ENCODE measurements at places on chromosomes 5 and 9.
A peak's percentile ranks its signal among the peaks of the same experiment; 100 is the strongest.

DNA sequence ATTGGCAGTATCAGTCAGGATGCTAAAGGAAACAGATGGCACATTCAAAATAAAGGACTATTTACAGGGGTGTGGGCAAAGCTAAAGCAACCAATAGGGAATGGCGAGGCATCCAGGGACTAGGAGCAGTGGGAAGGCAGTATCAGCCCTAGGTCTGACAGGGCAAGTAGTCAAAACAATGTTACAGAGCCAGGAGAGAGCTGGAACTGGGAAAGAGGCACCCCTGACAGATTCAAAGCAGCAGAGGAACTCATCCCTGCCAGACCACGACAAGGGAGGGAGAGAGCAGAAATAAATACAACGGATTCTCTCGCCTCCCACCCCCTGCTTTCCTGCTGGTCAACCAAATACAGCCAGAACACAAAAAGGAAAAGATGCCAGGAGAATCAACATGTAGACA lies 371.5 kb downstream of the NR2F1-AS1 start:
- no peak for DNase-seq

GRCh38 chr5:6818594-6819511 lies 105.6 kb downstream of the TENT4A start:
- DNase-seq = no peak

- DNase-seq = no peak
These were observed 41.3 kb downstream of the CFAP77 start for GRCh38 chr9:132451276-132451675.

DNA sequence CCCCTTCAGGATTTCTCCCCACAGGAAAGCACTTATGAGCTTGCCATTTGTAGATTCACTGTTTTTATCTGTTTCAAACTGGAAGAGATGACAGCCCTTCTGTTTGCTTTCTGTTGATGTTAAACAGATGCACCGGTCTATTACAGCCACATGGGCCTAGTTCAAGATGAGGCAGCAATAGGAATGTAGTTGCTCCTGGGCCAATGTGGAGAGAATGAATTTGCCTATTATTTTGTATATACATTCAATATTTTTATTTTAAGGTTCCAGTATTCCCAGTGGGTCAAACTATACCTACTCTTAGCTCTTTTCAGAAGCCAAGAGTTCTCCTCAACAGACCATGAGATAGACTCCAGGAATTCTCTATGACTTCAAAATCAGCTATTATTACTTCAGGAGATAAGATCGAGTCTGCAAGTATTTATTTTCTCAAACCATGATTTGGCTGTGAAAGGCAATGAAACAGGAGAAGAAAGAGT lies 461.6 kb downstream of the RASEF start:
- DNase-seq = no peak

GRCh38 chr9:136386018-136386417 lies 12.5 kb upstream of the CARD9 start:
- DNase-seq = no peak

DNA sequence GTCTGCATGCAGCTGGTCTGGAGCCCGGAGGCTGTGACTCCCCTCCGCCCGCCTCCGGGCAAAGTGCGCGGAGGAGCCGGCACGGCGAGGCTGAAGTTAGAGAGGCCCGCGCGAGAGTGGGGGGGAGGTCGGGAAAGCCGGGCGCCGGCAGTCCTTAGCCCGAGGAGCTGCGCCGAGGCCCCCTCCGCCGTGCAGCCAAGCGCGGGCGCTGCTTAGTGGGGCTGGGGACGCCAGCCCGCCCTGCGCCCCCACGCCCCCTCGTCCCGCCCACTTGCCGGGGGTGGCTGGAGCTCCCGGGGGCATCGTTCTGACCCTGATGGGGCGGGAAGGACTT lies 403 bp downstream of the NINJ1 start:
- peak; percentile 92 for DNase-seq

DNA sequence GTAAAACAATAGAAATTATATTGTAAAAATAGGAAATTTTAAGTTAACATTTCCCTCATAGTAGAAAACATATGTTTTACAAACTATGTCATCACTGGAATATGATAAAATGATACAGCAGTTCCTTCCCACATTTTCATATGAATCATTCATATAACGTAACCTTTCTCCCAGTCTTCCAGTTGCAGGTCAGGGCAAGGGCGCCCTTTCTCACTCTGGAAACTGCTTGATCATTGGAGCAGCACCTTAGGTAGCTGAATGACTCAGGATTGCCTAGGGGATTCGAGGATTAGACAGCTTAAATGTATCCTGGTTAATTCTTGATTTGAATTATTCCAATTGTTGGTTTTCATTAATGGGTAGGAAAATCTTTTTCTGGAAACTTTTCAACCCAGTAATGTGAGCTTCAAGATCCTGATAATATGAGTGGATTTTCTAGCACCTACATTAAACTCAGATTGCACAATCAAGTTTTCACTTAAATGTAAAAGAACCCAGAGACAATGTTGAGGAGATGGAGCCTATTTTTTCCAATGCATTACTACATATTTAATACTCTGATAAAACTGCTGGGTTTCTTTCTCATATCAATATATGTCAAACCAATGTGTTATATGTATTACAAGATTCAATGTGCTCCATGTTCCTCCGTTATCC lies 32.6 kb upstream of the ANXA1 start:
- no peak for DNase-seq

GRCh38 chr5:18111906-18112465 lies 477.7 kb downstream of the TAF11L14 start:
- no peak for DNase-seq

DNA sequence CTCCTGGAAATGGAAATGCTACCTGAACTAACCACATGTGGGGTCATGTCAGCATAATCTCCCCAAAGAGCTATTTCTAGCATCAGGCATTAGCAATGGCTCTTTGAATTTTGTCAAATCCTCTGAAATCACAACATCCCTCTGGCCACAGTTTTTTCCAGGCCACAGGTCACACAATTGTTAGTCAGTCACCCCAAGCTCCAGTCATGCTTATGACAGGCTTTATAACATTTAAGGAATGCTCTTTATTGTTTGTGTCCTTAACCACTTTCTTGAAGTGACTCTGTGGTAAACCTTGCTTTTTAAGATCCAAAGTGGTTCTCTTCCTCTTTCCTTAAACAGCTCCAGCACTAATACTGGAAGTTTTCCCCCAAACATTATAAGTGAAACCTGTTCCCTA lies 169.2 kb upstream of the HMHB1 start:
- no peak for DNase-seq

DNA sequence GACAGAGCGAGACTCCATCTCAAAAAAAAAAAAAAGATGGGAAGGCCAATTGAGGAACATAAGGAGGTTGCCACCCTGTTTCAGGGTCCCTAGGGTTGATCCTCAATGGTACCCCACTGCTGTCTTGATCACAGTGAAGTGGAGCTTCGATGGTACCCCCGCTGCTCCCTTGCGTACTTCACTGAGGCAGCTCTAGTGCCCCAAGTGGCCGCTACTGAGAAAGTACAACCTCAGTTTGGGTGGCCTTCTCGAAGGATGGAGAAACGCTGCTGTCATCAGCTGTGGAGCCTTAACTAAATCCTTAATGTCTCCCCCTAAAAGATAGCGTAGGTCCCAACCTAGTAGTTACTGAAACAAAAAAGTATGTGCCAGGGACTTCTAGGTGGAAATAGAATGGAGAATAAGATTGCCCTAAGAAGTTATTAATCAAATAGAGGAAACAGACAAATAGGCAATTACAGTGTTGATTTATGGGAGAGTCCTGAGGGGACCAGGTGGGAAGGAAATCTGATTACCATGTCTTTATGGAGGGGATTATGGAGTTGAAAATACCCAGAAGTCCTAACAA lies 6.3 kb downstream of the TESK1 start:
- peak; percentile 76 for DNase-seq

DNA sequence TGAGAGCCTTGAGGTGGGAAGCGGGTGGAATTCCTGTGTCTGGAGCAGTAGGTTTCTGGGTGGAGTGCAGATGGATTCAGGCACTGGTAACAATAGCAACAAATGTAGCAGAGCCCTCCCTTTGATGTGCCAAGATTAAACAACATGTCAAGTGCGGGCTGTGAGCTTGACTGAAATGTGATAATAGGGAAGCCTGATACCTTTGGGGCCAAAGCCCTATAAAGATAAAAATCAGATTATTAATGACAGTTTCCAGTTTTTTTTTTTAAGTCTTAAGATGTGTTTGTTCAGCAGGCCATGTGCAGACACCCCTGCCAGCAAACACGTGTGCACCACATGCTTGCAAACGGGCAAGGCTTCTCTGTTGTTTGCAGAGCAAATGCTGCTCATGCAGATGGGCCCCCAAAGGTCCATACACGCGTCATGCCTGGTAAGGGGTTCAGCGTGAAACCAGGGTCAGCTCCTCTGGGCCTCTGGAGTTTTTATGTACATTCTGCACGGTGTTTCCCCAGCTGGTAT lies 193.2 kb downstream of the GADD45G start:
- DNase-seq = no peak

DNA sequence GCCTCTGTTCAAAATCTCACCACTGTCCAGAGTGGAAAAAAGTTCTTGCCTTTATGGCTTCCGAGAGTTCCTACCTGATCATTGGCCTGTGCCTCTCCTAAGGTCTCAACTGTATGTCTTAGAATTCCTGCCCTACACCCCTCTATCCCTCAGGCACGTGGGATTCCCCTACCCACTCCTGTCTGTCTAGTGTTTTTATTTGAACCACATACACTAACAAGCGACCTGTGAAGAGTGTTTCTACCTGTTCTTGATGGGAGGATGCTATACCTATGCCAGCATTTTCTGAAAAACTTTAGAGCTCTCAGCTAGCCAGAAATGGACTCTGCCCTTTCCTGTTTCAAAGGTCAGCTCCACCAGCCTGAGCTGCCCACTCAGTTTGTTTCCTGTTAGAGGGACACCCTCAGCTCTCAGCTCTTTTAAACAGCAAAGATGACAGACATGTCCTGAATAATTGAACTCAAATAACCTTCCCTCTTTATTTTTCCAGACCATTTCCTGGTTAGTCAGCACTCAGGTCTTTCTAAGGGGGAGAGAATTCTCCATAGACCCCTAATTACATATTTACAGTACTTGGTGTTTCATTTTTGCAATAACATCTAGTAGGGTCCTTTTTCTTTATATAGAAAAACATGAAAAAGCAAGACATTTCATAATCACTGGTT lies 214.8 kb downstream of the AOPEP start:
- peak; percentile 59 for DNase-seq

DNA sequence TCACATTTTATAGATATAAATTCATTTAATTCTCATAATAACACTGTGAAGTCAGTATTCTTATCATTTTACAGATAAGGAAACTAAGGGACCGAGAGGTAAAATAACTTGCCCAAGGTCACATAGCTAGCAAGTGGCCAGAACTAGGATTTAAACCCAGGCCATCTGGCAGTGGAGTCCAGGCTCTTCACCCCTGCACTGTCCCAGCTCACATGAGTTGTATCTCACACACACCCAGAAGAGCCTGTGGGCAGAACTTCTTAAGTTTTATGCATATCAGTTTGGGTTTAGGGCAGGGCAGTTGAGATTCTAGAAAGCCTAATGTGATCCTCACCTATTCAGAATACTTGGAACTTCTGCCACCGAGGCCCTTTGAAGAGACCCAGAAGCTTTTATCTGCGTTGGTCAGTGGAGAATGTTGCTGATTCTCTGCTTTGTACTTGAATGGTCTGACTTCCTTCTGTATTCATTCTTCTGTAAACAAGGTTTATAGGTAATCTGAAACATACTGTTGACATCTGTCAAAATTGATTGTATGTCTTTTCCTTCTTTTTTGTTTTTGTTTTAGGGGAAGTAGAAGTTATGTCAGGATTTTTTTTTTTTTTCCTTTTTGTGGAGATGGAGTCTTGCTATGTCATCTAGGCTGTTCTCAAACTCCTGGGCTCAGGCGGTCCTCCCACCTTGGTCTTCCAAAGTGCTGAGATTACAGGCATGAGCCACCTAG lies 75.8 kb downstream of the KIAA1958 start:
- no peak for DNase-seq

DNA sequence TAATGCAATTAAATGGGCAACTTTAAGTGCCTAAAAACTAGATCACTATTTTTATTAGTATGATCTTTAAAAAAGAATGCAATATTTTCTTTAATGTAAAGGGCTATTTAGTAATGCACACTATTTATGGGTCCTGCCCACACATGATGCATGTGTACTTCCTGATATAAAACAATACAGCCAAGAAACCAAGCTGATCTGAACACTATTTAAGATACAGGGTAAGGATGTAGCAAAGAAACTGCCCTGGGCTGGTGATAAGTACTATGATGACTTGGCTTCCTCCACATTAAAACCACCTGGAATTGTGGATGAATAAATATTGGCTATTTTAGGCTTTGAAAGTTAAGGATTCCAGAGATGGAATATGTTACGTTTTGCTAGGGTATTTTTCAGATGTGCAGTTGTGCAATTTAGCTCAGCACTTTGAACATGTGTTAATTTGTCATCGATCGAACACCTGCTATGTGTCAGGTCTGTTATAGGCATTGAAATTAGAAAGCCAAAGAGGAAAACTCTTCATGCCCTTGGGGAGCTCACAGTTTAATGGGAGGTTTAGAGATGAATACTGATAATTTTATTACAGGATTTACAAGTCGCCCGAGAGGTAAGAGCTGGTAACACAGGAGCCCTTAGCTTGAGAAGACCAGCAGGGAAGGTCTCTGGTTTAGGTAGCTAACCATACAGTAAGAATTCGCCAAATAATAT lies 276.7 kb downstream of the PLK2 start:
- DNase-seq = no peak

GRCh38 chr9:38289866-38290245 lies 102.6 kb upstream of the ALDH1B1 start:
- no peak for DNase-seq

DNA sequence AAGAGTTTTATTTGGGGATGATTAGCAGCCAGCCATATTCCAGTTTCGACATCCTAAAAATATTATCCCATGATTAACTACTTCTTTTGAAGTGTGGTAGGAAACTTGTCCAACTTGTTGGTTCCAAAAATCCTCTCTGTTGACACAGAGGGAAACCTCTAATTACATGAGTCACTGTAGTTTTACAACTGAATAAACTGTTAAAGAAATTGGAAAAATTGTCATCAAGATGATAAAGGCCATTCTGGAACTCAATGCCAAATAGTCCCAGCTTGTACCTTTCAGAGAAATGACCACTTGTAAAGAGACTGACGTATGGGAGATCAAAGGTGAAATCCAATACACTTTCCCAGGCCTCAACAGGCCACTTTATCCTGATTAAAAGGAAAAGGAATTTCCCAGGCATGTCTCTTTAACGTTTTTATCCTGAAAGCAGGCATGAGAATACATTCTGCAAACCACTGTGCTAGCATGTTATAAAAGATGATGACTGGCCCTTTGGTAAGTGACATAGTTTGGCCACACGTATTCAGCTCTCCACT lies 261.6 kb downstream of the GLIS3 start:
- no peak for DNase-seq

All from HuH-7.5 (cell line).